NCI-H1417 (cell line): ENCODE measurements at places on chromosomes 11 and 22.

GRCh38 chr11:114309517-114309916 is 13.3 kb downstream of the NNMT start:
- DNase-seq: no peak

- peak; percentile 72 for DNase-seq
These were observed 5.1 kb downstream of the DGCR2 start for GRCh38 chr22:19117111-19117512.

- DNase-seq: no peak
These were observed 814 bp downstream of the NPAS4 start for GRCh38 chr11:66421492-66422205.

GRCh38 chr22:50119768-50120251 is 30.0 kb downstream of the MOV10L1 start:
- DNase-seq: no peak

GRCh38 chr11:124077266-124077665 is 36.1 kb upstream of the OR10G7 start:
- no peak for DNase-seq

DNA sequence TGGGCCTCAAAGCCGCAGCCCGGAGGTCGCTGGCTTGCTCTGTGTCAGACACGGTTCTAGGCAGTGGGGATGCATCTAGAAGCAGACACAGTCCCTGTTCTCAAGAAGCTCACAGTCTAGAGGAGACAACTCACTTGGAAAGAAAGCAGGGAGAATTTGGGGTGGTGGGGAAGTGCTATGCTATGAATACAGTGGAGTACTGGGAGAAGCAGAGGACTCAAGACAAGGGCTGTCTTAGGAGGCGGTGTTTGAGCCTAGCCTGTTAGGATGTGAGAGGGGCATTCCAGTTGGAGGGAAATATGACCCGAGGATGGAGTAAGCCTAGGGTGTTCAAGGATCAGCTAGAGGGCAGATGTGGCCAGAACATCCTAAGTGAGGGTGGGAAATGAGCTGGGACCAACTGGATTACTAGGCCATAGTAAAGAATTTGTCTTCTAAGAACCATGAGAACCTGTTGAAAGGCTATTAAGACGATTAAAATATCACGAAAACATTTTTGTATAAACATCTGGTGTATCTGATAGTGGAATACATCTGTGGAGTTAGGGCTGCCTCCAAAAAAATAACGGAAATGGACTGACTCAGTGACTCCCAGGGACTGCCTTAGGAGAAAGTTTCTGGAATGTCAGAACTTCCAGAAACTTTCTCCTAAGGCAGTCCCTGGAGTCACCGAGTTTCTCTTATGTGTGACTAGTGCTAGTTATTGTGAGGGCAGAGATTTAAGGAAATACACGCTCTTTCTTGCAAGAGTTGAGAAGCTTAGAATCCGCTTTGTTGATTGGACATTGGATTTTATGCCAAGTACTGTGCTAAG is 1.1 kb upstream of the PITPNB start:
- peak; percentile 70 for DNase-seq

- DNase-seq: no peak
These were observed 16.2 kb downstream of the TSSC4 start for GRCh38 chr11:2416765-2417164.

GRCh38 chr22:20966883-20967696 is at the start of gene AIFM3:
TSS of gene AIFM3 (plus strand) at chr22:20967255. CDS start at chr22:20967945, 690 bp downstream.
- no peak for DNase-seq

- DNase-seq: no peak
These were observed 92.8 kb upstream of the LINC01488 start for GRCh38 chr11:69388661-69389060.

DNA sequence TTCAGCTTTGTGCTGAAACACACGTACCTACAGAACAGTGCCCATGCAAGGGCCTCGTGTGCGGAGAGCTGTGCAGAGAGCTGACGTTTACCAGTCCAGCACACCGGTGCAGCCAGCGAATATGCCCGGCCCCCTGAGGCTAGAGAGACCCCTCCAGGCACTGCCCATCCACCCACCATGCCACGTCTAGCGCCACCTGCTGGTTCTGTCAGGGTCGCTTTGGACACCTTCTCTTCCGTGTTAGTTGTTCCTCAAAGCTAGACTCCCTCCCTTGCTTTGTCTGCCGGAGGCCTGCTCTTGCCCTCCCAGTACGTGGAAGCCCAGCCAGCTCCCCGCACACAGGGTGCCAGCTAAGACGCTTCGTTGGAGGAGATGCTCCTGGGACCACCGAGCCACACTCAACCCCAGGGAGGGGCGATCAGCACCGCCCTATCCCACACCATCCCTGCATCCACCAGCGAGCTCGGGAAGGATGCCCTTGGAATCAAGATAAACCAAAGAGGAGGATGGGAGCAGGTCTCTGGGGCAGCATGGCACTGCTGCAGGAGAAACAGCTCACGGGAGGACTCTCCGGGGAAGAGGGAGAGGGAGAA is 43.4 kb downstream of the CPT1A start:
- no peak for DNase-seq

DNA sequence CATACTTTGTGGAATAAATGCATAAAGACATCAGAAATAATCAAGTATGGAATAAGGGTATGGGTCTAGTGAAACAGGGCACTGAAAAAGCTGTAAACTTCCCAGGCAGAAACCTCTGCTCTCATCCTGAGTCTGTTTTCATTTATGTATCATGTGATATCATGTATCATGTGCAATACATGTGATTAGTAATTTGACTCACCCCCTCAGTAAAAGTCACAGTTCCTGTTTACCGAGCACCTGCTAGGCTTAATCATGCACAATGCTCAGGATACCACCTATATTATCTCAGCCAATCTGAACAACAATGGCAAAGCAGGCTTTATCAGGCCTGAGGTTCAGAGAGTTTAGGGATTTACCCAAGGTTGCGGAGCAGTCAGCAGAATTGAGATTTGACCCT is 250.6 kb upstream of the TENM4 start:
- DNase-seq: no peak

DNA sequence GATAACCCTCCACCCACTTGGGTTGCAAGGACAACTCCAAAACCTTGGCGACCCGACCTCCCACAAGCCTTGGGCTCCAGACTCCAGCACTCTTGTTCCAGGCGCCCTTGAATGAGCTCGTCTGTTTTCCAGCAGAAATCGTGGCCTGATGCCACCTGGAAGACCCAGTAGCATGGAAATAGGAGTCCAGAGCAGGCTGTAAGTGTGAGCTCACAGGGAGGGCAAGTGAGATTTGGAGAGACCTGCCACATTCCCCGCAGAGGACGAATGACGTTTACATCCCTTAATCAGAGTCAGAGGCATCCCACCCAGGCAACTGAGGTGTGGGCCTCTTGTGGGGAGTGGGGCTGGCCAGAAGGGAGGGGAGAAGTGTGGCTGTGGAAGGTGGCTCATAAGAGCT is 71.9 kb downstream of the LDLRAD3 start:
- DNase-seq: no peak

GRCh38 chr11:117761993-117762392 is 35.0 kb downstream of the DSCAML1 start:
- no peak for DNase-seq

- DNase-seq: no peak
These were observed 20.0 kb upstream of the NUCB2 start for GRCh38 chr11:17256512-17256911.

DNA sequence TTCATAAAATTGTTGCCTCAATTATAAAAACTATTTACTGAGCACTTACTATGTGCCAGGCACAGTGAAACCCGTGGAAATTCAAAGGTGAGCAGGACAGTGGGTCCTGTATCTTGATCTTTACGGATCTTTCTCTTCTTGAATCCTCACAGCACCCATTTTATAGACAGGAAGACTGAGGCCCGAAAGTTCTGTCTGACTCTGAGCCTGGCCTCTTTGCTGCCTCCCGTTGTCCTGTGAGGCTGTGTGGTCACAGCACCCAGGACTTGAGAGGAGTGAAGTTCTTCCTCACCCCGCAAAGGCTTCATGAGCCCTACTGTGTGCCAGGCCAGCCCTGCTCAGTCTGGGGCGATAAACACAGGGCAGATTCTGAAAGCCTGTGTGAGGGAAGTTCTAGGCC is 13.4 kb upstream of the MN1 start:
- no peak for DNase-seq

- no peak for DNase-seq
These were observed 1.3 kb downstream of the TOLLIP start for GRCh38 chr11:1307998-1308742.

DNA sequence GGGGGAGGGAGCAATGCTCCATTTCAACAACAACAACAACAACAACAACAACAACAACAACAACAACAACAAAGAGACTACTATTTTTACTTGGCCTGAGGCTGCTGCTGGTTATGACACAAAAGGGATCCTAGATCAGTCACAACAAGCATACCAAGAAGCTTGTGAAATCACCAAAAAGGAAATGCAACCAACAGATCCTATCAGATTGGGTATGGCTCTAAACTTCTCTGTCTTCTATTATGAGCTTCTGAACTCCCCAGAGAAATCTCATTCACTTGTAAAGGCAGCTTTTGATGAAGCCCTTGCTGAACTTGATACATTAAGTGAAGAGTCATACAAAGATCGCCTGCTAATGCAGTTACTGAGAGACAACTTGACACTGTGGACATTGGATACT is 10.5 kb upstream of the MS4A2 start:
- DNase-seq: no peak

DNA sequence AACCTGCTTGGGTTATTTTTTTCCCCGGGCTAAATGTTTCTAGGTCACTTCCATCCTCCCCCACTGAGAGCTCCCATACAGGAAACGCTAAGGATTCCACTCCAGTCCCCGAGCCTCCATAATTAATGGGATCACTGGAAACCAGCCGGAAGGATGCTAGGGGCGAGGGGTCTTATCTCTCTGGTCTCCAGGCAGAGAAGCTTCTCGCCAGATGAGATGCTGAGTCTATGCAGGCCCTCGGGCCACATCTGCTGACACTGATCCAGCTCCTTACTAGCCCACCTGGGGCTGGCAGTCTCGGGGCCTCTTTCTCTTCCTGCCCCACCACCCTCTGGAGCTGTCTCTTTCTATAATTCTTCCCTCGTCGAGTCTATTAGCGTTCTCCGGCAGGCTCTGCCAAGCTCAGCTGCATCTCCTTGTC is 125.9 kb upstream of the SYT13 start:
- peak; percentile 68 for DNase-seq

DNA sequence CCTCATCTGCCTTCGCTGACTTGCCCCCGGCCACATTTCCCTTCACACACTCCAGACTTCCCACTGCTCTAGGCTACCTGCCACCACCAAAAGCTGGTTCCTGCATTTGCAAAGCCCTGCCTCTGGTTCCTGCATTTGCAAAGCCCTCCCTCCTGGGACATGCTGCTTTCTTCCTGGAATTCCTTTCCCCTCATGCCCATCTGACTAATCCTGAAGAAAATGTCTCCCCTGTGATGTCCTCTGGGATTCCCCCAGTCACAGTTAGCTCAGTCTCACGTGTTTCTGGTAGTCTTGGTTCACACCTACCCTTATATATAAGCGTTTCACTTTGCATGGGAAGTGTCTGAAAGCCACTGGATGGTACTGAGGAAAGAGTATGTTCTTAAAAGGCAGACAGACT is 206.9 kb downstream of the DBX1 start:
- DNase-seq: no peak

DNA sequence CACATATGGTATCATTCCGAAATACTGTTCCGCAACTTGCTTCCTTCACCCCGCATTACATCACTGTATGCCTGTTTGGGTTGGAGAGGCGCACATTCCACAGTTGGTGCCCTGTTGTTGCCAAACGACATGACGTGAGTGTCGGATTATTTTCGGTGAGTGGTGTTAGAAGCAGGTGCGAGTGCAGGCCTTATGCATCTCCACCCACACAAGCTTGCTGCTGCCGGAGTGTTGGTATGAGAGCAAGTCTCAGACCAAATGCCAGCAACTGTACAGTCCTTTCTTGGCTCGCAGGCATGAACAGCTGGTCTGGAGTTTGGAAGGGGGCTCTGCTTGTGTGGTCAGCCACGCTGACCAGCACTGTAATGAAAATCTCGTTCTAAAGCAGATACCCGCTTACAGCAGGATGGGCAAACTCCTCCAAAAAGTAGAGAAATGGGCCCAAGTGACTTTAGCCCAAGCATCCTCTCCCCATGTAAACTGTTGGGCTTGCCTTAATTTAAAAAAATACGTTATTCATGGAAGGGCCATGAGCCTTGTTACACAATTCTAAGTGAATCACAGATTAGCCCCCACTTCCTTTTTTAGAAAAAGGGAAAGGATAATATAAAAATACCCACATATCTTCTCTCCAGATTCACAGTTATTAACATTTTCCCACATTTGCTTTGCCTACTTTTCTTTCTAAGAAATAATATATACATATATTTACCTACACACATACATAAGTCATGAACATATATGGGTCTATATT is 48.7 kb upstream of the OR9Q1 start:
- DNase-seq: no peak

DNA sequence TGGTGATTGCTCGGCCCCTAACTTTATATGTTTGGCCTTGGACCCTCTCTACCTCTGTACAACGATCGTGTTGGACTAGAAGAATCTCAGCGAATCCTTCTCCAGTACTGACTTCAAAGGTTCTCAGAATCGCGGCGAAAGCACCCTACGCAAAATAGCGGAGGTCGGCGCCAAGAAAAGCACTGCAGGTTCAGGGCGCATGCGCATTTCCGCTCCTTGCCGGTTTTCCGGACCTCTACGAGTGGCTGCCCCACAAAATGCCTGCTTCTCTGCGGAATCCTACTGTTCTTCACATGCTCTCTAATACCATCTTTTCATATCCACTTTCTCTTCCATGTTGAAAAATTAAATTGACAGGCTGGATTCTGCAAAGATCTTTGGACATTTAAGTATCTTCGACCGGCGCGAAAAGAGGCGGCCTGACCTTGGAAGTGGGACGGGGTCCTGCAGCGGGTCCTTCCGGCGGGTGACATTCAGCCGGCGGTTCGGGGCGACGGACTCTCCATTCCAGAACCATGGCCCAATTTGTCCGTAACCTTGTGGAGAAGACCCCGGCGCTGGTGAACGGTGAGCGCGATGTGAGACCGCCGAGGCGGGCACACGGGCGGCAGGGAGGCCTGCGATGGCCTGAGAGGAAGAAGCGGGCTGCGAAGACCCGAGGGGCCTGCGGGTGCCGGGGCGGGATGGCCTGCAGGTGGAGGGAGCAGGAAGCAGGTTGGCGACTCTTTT is at the start of gene ATP5MG:
TSS of gene ATP5MG (plus strand) at position 456 of the 729 bp plus-strand sequence. CDS start at position 516, 60 bp downstream.
- DNase-seq: peak; percentile 100

DNA sequence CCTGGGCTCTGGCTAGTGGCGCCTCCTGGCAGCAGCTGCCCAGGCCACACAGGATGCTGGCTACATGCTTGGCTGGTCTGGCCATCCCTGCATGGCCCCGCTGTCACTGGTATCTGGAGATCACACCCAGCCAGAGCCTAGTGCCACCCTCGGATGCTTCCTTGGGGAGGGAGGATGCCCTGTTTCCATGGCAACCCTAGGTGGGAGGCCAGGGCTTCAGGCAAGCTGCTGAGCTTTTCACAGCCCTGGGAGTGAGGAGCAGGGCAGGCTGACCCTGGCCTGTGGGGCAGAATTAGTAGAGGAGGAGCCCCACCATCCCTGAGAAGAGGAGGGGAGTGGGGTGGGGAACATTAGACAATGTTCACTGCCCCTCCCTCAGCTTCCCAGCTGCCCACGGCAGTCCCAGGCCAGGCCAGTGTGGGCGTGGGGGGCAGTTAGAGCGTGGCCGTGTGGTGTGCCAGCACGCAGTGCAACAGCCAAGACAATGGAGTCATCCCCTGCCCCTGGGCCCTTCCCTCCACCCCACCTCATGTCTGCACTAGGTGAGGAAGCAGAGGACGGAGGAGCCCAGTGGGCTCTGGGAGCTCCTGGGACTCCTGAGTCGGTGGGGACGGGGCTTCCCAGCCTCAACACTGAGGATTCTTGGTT is 50.4 kb downstream of the PARVB start:
- no peak for DNase-seq

- no peak for DNase-seq
These were observed 115.1 kb downstream of the DBX1 start for GRCh38 chr11:20045098-20045688.
